Activated T-helper 17 cell treated with anti-CD3 and anti-CD28 coated beads, Interleukin-2, amount 50 U/mL, for 72 hours (primary cell): ENCODE measurements at places on chromosomes 4 and X.
A peak's percentile ranks its signal among the peaks of the same experiment; 100 is the strongest.

- no peak for ATAC-seq
These were observed 537.2 kb upstream of the CPEB2 start for GRCh38 chr4:14465057-14465456.

GRCh38 chr4:124504431-124504830 lies 208.1 kb downstream of the ANKRD50 start:
- ATAC-seq = no peak

GRCh38 chrX:43644124-43644701 lies 11.9 kb upstream of the MAOA start:
- peak; percentile 70 for ATAC-seq

GRCh38 chrX:47936224-47936939 lies 67.4 kb downstream of the ZNF182 start:
- ATAC-seq = peak; percentile 34

GRCh38 chr4:20447103-20447502 lies 195.4 kb downstream of the SLIT2 start:
- no peak for ATAC-seq

GRCh38 chrX:119427795-119428185 lies 28.7 kb downstream of the SLC25A43 start:
- ATAC-seq = no peak

DNA sequence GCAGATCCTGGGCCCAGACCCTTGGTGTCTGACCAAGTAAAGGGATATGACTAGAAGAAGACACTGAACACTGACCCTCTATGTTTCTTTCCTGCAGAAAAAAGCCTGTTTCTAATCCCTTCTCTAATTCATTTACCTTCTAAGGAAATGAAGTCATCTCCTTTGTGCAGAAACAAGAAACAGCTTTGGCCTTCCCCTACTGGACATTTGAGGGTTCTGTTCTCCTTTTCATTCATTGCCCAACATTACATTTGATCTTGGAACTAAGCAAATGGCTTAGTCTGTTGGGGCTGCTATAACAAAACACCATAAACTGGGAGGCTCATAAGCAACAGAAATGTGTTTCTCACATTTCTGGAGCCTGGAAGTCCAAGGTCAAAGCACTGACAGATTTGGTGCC lies 20.0 kb downstream of the HCCS start:
- no peak for ATAC-seq

DNA sequence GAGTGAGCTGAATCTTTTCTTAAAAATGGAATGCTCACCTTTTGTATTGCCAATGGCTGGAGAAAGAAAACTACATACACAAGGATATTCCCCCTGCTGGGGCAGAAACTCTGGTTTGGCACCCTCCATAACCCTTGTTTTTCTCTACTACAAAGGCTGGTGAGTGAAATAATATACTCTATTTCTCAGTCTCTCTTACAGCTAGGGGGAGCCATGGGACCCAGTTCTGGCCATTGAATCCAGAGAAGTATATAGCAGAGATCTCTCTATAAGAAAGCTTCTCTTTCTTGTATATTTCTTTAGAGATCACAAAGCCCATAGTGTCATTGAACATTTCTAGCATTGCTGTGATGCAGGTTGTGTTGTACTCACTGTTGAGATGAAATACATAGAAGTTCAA lies 49.8 kb downstream of the SMPX start:
- no peak for ATAC-seq
